ENCODE measurements at places on chromosomes 13 and 19.

GRCh38 chr13:43431841-43432240, 354.9 kb downstream of the ENOX1 start:
- no peak for DNase-seq

DNA sequence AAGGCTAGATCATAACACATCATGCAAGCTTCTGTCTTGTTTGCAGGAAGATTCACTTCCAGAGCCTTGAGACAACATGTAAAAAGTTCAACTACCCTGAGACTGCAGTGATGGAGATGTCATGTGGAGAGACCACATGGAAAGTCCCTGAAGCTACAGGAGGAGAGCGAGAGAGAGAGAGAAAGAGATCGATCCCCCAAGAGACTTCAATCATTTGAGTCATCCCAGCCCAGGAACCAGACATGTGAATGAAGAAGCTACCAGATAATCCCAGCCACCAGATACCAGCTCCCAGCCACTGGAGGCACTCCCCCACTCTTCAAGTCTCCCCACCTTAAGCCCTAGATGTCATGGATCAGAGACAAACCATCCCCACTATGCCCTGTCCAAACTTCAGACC, 10.7 kb upstream of the EVI5L start:
- DNase-seq, result no peak

- DNase-seq, result no peak
Observed at GRCh38 chr13:43929947-43930346, 50.2 kb downstream of the LACC1 start.

GRCh38 chr13:30410705-30411125, 11.6 kb upstream of the UBE2L5 start:
- no peak for DNase-seq

GRCh38 chr19:49518033-49518432, 5.6 kb downstream of the FCGRT start:
- no peak for DNase-seq

DNA sequence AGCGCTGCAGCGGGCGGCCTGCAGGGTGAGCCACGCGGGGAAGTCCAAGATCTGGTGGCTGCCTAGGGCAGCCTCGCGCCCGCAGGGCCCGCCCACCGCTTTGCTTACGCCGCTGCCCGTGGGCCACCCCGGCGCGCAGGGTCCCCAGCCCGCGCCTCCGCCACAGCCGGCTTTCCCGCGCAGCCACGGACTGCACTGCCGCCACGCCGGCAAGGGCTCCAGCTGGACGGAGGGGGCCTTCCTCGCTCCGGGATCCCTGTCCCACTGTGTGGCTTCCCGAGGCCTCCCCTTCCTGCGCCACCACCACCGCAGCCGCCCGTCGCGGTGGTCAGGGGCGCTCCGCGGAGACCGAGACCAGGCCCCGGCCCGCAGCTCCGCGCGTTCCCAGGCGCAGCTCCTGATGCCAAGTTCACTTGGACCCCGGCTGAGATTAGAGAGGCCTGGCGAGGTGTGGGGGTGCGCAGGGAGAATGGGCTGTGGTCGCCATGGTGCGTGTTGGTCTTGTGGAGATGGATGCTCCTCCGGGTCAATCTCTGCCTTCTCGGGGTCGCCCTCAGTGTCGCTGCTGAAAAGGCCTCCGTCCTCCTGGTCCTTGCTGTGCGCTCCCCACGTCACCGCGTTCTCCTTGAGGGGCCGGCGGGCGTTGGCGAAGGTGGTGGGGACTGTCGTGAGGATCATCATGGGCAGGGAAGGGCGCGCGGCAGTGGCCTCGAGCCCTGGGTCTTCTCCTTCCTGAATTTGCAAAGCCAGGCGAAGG, 17.9 kb upstream of the RNF17 start:
- no peak for DNase-seq

DNA sequence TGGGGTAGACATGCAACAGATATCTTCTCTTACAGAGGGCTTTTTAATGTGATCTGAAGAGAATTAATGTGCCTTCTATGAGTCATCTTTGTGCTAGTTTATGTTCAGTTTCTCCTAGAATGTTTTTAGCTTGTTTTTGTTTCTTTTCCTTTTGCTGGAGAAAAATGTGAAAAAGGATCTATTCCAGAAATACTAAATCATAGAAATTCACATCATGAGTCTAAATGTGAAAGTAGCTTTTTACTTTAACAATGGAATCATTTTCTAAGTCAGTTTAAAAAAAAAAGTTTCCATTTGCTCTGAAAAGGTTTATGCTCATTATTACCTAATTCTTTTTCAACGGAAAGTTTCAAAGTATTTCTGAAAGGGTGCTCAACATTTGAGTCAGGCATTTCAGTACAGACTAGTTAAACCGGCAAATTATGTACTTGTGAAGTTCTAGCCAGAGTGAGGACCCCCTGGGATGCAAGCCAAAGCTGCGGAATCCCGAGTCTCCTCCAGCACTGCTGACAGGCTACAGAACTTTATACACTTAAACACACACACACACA, 72.9 kb downstream of the SPATA13 start:
- no peak for DNase-seq

All from activated T-cell treated with anti-CD3 and anti-CD28 coated beads for 24 hours (primary cell).